NB4 (cell line): ENCODE measurements at places on chromosomes 12 and 14.

GRCh38 chr14:88063811-88064210, 58.9 kb downstream of the GPR65 start:
- DNase-seq: no peak

DNA sequence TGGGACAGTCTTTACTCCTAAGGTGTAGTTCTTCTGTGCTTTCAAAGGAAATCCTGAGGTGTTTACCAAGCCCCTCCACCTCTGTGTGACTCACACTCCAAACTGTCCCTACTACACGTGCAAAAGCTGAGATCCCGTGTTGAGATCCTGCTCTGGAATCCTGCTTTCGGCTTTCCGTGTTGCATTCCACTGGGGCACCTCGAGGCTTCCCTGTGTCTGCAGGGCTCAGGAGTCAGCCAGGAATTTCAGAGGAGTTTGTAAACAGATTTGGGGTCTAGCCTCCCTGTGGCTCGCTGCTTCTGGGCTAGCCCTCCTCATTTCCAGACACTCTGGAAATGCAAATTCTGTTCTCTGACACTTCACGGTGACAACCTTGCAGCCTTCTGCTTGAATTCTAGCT, 48.4 kb downstream of the CACNA2D4 start:
- no peak for DNase-seq

DNA sequence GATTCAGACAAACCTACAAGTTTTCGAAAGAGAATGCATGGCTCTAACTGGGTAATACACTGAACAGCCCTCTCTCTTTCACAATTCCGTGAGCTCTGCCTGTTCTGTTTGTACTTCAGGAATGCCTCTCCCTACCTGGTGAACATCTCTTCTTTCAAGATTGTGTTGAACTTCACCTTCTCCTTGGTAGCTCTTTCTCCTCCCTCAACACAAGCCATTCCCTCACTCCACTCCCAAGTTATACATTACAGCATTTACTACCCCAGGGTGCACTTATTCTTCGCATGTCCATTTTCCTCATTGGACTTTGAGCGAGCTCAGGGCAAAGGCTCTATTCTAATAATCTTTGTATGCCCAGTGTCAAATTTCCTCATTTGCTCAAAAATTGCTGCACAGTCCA, 28.3 kb downstream of the NRDE2 start:
- no peak for DNase-seq

DNA sequence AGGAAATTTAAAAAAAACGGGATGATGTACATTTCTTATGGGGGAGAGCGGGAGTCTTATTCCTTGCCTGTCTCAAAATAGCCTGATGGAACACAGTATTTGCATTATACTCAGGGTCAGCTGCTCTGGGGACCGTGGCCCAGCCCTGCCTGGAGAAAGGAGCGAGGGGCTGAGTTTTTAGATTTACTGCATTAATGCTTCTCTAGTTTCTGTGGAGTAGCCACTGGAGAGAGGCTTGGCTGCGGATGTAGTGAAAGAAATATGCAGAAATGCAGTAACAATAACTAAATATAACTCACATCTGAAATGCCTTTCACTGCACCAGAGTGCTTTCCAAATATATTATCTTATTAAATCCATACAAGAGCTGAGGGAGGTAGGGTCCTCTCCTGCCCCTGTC, 87.6 kb upstream of the MAP1LC3B2 start:
- DNase-seq: no peak

GRCh38 chr14:32706721-32707519, 231.8 kb upstream of the NPAS3 start:
- DNase-seq: no peak
